ENCODE measurements at places on chromosomes 1 and 21. TPM values are rescaled to one million over a fixed set of nuclear protein-coding genes. Genes with fewer than 3 reads are reported as not detected.

DNA sequence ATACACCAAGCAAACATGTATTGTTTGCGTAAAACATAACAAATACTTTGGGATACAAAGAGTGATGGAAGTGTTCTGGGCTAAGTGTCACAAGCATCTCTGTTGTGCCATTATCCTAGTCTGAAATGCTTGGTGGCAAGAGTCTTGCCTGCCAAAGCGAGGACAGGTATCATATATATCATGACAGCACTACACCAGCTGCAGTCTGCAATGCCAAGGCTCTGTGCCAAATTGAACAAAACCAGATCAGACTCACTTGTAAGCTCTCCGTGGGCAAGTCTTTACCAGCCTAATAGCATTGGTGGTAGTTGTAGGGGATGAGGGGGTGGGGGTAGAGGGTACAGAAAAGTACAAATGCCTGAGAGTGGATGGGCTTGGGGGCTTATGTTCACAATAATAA is 119.2 kb downstream of the RWDD3 start:
- DNase-seq = no peak

GRCh38 chr21:42572906-42573495 is 59.3 kb downstream of the SLC37A1 start:
- DNase-seq = no peak

DNA sequence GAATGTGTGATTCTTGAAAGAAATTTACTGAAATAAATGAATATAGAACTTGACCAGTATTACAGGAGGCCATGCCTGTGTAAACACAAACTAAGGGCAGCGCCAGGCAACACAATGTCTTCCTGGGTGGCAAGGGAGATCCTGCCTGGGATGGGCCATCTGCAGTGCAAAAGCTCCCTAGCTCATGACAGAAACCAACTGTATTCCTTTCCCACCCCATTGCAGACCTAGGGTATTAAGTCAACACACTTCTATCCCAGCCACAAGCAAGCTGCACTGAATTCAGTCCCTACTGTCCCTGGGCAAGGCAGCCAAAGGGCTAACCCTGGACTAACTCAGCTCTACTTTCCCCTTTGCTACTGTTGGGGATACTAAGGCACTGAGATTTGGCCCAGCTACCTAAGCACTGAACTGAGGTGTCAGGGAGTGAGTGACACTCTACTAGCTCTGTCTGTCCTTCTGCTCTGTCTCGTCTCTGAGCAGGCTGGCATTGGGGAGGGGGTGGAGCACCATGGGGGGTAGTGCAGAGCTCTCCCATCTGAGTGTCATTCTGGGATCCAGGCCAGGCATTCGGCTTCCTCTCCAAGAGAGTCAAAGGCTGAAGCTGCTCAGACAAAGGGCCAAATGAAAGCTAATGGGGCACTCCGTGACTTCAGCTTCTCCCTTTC is 2.5 kb downstream of the INKA2 start:
- DNase-seq = no peak

GRCh38 chr1:85957760-85958159 is 198.8 kb downstream of the COL24A1 start:
- DNase-seq = no peak

- DNase-seq = no peak
Observed at GRCh38 chr1:110492573-110492972, 26.4 kb downstream of the KCNA10 start.

- no peak for DNase-seq
Observed at GRCh38 chr1:243793298-243793697, 56.7 kb downstream of the AKT3 start.

GRCh38 chr1:49104575-49104974 is 327.9 kb upstream of the BEND5 start:
- no peak for DNase-seq

- DNase-seq = no peak
Observed at GRCh38 chr1:205519541-205520131, 15.2 kb downstream of the CDK18 start.

DNA sequence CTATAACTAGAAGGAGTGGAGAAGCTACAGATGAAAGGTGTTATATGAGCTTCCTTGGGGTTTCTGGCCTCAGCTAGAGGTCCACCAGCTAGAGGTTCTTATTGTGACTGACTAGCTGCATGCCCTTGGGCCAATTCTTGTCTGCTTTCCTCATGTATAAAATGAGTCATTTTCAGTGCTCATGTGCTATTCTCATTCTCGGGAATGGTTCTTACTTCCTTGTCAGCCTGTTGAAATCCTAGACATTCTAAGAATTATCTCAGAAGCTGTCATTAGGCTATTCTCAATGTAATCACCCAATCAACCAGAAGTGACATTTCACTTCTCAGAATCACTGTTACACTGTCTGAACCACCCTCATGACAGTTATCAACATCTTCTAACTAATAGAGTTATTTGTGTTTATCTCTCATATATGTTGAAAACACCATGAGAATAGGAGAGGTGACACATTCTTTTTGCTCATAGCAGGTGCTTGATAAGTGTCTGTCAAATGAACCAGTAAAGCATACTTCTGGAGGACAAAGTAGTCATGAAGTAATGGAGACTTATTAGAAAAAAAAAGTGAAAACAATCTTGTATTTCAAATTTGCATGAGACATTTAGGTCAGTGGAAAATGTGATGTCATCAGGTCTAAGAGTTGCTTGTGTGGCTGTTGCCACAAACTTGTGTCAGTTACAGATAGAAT is 122.8 kb upstream of the IVNS1ABP start:
- peak; percentile 52 for DNase-seq

DNA sequence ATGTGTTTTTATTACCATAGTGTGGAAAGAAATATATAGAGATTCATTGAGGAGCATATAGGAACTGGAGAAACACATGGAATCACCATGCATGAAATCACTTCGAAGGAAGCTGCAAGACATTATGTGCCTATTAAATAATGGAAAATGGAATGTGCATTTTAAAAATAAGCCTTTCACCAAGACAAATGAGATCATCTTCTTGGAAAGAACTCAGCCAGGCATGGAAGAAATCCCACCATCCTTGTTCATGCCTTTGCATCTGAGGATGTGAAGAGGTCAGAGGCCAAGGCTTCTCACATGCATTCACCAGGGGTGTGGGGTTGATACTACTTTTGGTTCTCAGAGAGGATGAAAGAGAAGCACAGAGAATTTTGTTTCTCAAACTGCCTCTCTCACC is 50.0 kb downstream of the C1orf198 start:
- DNase-seq = no peak

The TNFSF4 gene
- 5.2 TPM for total RNA-seq

The TNNT2 gene
- not detected for total RNA-seq

The OLFML3 gene
- not detected for total RNA-seq

Measured in activated naive CD8-positive, alpha-beta T cell treated with anti-CD3 and anti-CD28 coated beads for 36 hours (primary cell).